ENCODE measurements at places on chromosomes 7 and 10.
A peak's percentile ranks its signal among the peaks of the same experiment; 100 is the strongest.

DNA sequence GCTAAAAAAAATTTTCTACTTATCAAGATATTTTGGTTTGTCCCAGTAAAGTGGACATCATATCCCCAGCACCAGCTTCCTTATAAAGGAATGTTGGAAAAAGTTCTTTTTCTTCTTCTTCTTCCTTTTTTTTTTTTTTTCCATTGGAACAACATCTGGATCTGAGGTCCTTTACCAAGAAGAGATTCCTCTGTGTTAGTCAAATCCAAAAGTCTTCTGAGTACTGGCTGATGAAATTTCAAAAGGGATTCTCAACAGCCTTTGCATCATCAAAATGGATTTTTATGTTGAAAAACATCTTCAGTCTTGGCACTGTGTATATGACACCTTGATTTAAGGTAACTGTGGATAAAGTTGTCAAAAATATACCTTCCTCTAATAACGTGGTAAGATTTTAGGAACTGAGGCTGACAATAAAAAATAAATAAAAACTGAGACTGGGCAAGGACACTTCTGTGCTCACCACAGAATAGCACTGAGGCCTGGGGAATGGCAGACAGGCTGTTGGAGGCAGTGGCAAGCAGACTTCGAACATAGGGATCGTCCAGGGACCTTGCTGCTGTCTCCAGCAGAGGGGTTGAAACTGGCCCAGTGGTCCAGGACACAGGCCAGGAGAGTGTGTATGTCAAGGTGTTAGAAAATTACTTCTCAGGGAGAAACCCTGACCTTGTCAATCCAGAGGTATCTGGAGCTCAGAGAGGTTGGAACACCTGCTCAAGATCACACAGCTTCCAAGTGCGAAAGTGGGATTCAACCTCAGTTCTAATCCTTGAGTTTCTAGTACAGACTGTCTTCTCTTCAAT is 130.4 kb downstream of the PTPN20 start:
- DNase-seq = no peak

DNA sequence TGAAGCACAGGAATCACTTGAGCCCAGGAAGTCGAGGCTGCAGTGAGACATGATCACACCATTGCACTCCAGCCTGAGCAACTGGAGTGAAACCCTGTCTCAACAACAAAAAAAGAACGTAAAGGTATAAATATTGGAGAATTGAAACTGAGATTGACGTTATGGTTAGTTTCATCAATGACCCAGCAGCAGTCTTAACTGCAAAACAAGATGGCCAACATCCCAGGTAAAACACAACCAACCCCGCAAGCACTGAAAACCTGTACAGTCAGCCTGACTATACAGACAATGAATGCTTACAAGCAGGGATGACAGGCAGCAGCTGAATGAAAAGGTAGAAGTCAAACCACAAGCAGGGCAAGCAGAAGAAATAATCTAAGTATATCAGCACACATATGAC is 34.7 kb downstream of the WAPL start:
- no peak for DNase-seq

- no peak for DNase-seq
These were observed 46.2 kb upstream of the ADRB1 start for GRCh38 chr10:113997428-113997827.

GRCh38 chr10:74995806-74996205 is 115.7 kb upstream of the SAMD8 start:
- no peak for DNase-seq

DNA sequence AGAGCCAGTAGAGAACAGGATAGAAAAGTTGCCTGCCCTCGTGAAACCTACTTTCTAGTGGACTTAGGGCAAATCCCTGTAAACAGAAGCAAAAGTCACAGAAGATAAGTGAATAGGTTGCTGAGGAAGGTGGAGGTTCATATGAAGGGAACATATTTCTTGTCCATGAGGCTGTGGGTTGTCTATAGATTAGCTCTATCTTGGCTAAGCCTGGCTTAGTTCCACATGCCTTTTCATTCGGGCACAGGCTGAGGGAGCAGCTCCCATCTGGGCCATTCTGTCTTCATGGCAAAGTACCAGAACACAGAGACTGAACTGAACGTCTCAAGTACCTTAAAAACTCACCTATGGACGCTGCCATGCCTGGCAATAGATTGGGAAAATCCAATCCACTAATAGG is 45.3 kb downstream of the BZW2 start:
- DNase-seq = no peak

- no peak for DNase-seq
These were observed 82.8 kb downstream of the GLI3 start for GRCh38 chr7:42154173-42154572.

- no peak for DNase-seq
These were observed 5.1 kb upstream of the SP4 start for GRCh38 chr7:21422751-21423150.

- no peak for DNase-seq
These were observed 305.8 kb downstream of the MDFIC start for GRCh38 chr7:115227473-115228235.

- DNase-seq = no peak
These were observed 181.1 kb downstream of the SDHAF3 start for GRCh38 chr7:97298561-97298960.

DNA sequence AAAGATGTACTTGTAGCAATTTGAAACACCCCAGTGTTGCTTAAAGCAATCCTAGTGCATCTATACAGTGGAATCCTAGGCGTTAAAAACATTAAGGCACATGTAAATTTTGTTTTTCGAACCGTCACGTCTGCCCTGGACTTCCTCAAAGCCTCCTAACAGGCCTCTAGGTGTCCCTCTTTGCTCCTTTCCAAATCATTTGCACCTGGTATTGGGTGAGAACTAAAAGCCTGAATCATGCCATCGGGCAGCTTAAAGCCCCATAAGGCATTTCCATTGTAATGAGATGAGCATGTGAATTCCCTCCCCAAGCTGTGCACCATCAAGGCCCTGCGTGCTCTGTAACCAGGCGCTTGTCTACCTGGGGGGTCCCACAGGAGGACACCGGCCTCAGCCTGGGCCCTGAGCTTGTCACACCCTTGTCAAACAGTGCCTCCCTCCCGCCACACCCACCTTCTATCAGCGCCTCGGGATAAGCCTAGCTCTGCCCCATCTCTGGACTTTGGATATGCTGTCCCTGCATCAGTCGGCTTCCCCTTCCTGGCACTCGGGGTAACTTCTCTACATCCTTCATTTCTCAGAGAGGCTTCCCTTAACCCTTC is 89.2 kb downstream of the WDR11 start:
- peak; percentile 11 for DNase-seq

DNA sequence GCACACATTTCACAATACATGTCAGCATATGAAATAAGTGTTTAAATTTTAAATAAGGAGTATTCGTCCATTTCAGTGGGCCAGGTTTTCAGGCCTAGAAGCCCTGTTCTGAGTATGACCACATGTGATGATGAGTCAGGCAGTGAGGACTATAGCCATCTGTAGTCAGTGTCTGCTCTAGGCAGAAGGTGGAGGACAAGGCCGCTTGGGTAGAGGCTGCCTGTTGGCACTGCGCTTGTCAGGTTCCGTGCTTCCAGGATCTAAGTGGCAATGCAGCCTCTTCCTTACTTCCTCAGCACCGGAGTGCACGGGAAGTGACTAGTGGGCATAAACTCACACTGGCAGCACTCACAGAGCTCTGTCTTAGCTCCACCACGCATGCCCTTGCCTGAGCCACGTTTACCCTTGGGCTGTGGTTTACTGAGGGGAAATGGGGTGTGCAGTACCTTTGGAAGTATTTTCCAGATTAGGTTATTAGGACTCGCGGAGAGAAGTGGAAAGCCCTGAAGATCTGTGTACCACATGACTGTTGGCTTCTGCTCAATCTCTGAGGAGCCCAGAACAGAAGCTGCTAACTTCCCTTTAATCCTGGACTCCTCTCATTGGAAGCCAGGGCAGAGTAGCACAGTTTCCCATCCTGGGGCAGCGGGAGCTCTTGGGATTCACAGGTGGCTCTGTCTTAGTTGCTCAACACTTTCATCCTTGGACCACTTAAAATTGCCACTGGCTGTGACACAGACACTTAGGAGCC is 87.5 kb upstream of the GJD4 start:
- DNase-seq = no peak

DNA sequence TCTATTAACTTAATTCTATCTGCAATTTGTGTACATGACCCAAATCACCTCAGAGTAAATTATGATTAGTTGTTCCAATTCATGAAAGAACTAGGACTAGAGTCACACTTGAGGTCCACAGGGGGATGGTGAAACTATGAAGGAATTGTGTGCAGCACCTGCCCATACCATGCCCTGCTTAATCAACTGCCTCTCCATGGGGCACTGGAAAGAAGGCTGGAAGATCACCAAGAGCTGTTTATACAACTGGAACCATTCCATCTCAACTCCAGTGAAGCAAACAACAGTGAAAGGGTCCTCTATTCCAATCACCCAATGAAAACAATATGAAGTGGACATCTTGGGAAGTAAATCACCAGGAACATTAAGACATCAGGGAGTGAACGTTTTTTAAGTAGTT is 98.7 kb upstream of the SEMA3D start:
- DNase-seq = no peak

DNA sequence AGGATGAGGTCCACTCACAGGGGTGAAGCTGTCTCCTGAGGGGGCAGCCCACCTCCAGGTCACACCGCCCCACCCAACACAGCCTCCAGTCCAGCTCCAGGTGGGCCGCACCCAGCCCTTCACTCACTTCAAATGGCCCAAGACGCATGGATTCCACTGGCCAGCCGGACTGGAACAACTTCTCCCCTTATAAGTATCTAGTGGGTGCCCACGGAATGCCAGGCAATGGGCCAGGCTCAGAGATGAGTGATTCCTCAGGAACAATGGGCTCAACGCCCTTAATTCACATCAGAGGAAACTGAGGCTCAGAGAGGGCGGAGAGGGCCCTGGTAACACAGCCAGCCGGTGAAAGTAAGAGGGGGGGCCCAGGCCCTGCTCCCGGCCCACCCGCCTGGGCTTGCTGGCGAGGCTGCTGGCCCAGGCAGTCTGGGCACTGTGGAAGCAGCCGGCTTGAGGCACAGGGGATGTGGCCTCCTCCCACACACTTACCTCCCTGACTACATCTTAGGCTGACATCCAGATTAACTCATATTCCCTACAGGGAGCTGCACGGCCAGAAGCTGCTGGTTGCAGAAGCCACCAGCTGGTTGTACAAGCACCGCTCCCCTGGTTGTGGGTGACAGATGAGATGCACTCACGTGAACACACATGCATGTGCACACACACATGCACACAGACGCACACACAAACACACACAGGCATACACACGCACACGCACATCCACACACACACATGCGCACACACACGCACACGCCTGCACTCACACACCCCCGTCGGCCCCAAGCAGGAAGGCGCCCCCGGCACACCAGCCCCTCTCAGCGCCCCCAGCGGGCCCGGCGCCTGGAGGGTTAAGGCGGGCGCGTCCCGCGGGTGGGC is 1.0 kb upstream of the FAM20C start:
- DNase-seq = no peak

DNA sequence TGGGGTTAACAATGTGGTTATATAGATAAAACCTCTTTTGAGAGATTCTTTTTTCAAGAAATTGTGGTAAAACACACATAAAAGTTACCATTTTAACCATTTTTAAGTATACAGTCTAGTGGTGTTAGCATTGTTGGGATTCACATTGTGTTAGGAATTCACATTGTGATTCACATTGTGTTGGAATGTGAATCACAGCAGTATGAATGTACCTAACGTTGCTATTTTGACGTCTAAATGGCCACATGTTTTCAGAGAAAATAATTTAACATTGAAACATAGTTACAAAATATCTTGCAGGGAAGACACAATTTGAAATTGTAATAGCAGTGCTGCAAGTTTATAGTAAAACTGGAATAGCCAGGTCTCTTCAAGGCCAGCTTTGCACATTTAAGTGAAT is 129.0 kb downstream of the BICC1 start:
- no peak for DNase-seq

DNA sequence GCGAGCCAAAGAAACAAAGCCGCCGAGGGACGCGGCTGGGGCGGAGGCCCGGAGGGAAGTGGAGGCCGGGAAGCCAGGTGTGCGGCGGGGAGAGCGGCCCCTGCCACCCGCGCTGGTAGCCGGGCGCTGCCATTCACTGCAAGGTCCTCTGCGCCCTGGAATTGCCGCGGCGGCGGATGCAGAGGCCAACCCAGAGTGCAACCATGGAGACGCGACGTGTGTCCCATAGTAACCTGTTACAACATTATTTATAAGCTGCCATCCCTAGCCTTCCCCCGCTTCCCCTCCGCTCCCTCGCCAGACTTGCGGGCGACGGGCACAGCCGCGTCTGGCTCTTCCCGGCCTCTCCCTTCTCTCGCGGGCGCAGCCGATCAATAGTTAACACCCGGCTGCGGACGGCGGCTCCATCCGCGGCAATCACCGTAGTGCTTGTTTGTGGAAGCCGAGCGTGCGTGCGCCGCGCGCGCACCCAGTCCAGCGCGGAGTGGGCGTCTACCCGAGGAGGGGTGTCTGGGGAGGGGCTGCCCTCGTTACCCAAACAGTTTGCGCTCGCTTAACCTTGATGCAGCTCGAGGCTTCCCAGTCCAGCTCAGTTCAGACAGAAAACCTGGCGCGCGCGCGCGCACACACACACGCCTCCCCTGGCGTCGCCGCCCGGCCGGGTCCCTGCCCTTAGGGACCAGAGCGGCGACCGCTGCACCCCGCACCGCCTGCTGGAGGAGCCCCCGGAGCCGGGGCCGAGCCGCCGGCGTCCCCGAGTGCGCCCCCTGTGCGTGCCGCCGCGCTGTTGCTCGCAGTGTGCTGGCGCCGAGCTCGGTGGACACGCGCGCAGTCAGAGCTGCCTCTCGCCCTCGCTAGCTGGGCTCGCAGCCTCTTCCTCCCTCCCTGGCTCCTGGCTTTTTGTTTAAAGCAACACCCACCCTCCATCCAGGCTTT is 165.4 kb upstream of the DPP6 start:
- DNase-seq = no peak

- peak; percentile 49 for DNase-seq
These were observed 171.1 kb downstream of the FAM107B start for GRCh38 chr10:14603534-14604102.

- DNase-seq = no peak
These were observed 611.1 kb upstream of the COBL start for GRCh38 chr7:51927738-51928137.

GRCh38 chr7:114217026-114217806 is 197.4 kb upstream of the FOXP2 start:
- DNase-seq = no peak

DNA sequence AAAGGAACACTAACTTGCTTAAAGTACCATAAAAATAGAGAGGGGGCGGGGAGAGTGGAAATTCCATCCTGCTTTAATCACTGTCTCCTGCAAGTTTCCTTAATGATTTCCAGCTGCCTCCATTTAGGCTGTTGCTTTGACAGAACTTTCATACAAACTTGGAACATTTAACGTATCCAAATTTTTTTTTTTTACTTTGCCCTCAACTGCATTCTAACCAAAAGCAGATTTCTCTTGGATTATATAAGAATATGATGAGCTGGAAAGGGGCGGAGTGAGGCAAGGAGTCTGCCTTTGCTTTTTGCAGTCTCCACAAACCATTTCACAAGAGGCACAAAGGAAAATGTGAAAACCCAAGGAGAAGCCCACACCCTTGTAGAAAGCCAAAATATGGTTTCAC is 46.6 kb upstream of the COL1A2 start:
- DNase-seq = no peak

DNA sequence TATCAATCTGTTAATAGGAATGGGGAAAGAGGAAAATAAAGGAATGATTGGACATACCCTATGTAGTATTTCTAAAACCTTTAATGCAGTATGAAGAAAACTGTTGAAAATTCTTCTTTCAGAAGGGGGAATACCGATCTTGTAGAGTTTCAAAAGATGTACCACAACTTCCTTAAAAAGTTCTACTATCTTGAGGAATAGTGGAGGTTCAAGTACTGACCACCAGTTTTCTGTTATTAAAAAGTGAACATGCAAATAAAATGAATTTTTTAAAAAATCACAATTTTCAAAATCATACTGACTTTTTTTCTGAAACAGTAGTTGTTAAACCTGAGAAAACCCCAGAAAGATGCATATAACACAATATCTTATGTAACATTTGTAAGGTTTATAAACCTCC is 86.5 kb downstream of the HERC4 start:
- DNase-seq = no peak

Measured in OCI-LY7 (cell line).